ENCODE measurements at places on chromosomes 6 and 20.

- no peak for DNase-seq
These were observed 69.5 kb upstream of the FOXQ1 start for GRCh38 chr6:1242446-1242845.

DNA sequence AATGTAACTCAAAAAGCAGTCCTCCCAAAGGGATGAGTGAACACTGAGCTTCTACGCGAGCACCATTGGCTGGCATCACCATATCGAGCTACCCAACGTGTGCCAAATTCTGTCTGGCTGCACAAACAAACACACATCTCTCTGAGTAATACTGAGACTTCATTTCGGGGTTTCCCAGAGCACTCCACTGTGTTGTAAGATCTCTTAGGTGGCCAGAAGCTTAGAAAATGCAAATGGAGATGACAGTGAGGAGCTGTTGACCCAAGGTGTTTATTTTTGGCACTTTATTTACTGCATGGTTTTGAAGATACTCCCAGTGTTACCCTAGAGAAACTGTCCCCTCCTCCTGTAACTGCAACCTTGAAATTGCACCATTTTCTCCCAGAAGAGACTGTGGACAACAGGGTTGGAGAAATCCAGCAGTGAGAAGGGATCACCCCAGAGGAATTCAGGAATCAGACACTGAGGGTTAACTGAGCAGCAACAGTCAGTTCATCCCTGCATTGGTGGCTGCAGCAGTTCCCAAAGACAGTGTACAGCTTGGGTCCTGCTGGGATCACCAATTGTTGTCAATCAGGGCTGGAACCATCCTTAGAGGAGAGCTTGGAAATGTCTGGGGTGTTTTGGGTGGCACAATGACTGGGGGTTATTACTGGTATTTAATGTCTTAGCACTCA lies 1.0 kb upstream of the RIPOR2 start:
- DNase-seq: no peak

DNA sequence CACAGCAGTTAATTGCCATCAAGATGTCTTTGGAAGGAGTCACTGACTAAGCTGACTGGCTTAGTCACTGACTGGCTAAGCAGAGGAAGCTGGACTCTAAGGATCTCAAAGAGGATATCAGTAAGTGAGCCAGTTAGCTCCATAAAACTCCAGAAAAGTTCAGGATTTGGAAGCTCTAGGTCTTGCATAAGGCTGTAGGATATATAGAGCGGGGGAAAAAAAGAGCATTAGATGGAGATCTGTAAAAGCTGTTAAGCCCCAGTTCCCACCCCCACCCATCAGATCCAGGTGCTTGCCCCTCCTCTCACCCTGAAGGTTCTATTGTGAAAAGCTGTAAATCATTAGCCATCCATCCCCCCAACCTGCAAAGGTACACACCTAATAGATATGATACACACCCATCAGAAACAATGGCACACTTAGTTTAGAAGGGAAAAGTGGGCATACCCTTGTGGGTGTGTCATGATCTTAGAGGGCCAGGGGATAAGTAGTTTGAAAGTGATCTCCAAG lies 32.2 kb downstream of the CARMIL1 start:
- DNase-seq: no peak

GRCh38 chr6:154127657-154128056 lies 88.6 kb downstream of the OPRM1 start:
- DNase-seq: no peak

- DNase-seq: no peak
These were observed 21.3 kb upstream of the MICB start for GRCh38 chr6:31476515-31477139.

- DNase-seq: no peak
These were observed 116.5 kb downstream of the SCML4 start for GRCh38 chr6:107707346-107708275.

- peak; percentile 77 for DNase-seq
These were observed 695 bp upstream of the TGIF2 start for GRCh38 chr20:36572701-36573102.

DNA sequence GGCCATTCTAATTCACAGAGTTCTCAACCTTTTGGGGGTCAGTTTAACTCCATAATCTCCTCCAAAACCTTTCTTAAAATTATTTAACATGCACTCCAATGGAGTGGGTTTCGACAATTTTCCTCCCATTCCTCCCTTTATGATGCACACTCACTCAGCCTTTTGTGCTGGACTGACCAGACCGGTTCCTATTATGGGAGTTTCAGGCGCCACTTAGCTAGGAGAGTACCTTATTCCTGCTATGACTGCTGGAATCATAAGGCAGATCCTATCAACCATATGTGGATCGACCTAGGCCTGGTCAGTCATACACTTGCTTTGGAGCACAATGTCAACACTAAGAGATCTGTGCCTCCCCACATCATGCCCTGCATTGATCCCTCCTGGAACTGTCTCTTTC lies 63.9 kb upstream of the MOCS1 start:
- no peak for DNase-seq

GRCh38 chr6:43933148-43933885 lies 163.3 kb downstream of the VEGFA start:
- no peak for DNase-seq

DNA sequence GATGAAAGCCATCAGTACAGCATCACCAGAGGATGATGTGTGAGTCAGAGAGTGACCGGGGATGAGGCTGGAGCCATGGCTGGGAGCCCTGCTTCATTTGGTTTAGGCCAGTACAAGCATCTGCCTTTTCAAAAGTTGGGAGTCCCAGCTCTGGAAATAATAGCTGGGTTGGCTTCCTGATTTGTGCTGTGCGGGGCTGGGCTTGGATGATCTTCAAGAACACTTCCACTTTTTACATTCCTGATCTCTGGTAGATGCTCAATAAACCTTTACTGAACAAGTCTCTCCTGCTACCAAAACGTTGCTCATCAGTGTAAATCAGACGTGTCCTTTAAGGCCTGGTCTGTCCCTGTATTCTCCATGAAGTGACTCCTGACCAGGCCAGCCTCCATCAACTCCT lies 44.1 kb upstream of the ADGRF4 start:
- DNase-seq: no peak

GRCh38 chr6:168265827-168266815 lies 53.5 kb downstream of the DACT2 start:
- no peak for DNase-seq

Data from OCI-M1 (cell line).